ENCODE measurements at places on chromosomes 7 and 10.

DNA sequence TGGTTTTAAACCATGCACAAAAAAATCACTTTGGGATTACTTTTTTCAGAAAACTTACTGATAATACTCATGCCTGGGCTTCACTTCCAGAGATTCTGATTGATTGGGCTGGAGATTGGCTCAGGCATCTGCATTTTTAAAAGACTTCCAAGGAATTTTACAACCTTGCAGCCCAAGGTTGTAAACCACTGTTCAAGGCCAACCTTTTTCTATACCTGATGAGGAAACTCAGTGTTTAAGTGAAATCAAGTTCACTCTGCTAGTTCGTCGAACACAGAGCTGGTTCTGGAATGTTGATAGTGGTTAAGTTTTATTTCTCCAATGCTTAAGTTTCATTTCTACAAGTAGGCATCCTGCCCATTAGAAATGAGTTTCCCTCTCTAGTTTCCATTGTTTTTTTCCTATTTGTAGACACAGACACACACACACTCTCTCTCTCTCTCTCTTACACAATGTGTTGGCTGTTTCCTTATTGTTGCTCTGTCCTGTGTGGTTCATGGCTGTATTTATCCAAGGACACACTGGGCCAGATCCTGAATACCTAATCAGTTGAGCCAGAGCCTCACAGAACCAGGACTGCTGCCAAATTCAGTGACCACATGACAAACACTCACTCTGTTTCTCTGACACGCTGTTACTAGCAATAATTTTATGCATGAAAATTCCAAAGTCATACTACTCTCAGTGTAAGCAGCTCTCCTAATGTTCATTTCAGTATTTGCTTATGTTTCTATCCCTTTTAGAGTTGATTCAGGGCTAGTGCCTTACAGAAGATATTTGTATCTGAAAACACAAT is 3.7 kb upstream of the IFIT1B start:
- DNase-seq = no peak

DNA sequence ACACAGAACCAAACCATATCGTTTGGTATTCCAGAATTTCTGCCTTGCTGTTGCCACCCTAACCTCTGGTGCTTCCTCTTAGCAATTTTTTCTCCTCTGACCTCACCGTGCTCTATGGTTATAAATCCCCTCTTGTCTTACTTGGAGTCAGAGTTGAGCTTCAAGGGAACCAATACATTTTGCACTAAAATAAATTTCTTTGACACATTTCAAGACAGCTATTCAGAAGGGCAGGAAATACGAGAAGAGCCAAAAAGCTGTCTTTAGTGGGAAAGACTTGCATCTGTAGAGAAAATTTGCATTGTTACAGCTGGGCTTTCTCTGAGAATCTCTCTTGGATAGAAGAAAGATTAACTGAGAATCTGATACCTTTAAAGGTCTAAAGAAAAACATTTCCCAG is 14.5 kb upstream of the AKR1C2 start:
- no peak for DNase-seq

GRCh38 chr10:9262770-9263169 is 1208.3 kb downstream of the GATA3 start:
- no peak for DNase-seq

DNA sequence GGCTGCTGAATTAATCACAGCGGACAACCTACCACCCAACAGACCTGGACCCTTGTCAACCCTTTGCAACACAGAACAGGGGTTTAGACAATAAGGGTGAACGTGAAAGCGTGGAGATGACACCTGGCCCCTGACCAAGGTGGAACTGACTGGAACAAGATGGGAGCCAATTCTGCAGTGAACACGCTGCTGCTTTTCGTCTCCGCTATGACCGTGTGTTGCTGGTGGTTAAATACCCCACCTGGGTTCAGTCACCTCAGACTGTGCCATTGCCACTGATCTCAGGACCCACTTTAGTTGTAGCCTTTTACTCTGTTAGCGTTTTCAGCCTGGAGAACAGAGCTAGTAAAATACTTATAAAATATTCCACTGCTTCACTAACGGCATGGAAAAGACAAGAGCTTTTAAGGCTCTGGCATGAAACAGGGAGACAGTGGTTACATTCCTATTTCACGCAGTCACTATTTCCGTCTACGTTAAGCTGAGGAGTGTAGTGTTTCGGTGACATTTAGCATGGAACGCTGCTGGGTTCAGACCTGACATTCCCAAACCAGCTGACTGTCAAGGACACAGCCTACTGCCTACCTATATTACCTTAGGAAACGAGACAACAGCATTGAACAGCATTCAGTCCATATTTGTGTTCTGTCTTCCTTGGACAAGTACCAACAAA is 119.5 kb upstream of the PRSS1 start:
- no peak for DNase-seq

GRCh38 chr10:126437635-126438406 is 49.5 kb upstream of the ADAM12 start:
- no peak for DNase-seq

DNA sequence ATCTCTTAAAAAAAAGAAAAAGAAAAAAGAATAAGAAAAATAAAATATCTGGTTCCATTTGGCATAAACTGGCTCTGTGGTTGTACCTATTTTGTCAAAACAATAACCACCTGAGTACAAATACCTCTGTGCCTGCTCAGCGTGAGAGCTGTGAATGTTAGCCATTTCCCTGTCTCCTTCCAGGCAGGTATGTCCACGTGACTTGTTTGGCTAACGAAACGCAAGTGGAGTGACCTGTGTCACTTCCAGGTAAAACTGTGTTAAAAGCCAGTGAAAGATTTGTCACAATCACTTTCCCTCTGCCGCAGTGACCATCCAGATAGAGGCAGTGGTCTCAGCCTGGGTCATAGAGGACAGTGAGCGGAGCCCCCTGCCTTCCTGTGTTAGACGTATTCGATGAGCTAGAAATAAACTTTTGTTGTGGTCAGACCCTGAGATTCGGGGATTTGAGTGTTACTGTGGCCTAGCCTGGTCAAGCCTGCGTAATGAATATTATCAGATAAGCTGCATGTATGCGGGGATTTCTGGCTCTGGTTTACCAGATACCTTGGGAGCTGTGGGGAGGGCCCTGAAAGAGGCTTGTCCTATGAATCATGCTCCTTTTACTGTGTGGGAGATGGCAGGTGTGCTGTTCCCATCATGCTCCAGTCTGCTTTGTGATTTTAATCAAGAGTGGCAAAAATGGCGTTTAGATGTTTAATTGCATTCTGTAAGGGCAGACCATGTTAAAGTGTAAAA is 3.8 kb downstream of the PTER start:
- no peak for DNase-seq

- no peak for DNase-seq
Observed at GRCh38 chr10:454860-455259, 234.6 kb downstream of the DIP2C start.

- DNase-seq = no peak
Observed at GRCh38 chr10:57979956-57980355, 287.7 kb downstream of the IPMK start.

GRCh38 chr7:102890292-102890970 is 22.4 kb upstream of the LRRC17 start:
- DNase-seq = no peak

DNA sequence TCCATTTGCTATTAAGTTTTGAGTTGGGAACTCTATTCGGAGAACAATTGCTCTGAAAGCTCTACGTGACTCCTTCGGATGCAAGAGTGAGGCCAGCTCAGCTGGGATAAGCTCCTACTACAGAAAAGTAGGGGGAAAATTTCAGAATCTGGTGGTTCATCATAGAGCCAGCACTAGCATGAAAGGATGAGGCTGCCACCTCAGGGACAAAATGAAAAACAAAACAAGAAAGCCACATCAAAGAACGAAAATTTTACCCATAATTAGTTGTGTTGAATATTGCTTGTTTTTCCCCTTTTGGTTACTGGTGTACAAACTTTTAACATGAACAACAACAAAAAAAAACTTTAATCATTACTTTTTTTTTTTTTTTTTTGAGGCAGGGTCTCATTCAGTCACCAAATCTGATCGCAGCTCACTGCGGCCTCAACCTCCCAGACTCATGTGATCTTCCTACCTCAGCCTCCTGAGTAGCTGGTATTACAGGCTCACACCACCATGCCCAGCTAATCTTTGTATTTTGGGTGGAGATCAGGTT is 39.7 kb upstream of the NFE2L3 start:
- DNase-seq = no peak

DNA sequence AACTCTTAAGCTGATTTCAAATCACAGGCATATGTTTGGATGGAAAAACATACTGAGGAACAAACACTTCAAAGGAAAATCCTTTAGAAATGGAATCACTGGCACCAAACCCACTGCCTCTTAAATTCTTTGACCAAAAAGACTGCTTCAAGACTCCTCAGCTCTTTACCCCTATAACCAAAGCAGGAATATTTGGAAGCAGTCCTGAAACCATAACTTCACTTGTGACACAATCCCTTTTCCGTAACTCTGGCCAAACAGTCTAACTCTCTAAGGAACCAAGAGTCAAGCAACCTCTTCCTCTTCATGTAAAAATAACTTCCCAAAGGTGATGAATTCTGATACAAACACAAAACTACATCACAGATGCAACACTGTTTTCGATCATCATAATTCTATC is 104.3 kb downstream of the MTERF1 start:
- DNase-seq = no peak

DNA sequence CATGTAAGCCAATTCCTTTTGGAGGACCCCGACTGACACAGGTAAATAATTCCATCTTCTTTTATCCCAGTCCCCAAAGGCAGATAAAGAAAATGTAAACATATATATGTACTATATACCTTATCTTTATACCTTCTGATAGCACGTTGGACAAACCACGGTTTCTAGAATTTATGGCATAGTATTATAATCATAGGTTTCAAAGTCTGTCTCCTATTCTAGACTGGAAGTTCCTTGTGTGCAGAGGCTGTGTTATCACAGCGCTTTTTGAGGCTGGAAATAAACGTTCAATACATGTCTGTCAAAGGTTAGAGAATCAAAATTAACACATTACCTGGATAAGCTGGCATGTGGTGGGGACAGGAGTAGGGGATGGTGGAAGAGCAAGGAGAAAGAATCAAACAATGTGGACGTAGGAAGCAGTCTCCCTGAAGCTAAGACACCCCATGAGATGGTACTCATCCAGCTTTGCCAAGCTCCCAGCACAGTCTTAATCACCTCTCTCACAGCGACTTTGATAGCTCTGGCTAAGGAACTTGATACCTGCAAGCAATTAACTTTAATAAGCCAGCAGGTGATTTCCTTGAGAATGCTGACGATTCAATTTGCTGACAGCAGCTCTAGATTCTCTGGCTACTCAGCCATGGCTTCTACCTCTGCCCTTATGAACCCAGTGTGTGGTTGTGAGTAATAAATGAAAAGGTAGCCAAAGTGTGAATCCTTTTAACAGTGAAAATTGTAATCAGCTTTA is 208.4 kb upstream of the LRRTM3 start:
- no peak for DNase-seq

- DNase-seq = no peak
Observed at GRCh38 chr10:76298329-76298728, 866.9 kb downstream of the LRMDA start.

- no peak for DNase-seq
Observed at GRCh38 chr7:6558837-6559236, 7.6 kb upstream of the GRID2IP start.

DNA sequence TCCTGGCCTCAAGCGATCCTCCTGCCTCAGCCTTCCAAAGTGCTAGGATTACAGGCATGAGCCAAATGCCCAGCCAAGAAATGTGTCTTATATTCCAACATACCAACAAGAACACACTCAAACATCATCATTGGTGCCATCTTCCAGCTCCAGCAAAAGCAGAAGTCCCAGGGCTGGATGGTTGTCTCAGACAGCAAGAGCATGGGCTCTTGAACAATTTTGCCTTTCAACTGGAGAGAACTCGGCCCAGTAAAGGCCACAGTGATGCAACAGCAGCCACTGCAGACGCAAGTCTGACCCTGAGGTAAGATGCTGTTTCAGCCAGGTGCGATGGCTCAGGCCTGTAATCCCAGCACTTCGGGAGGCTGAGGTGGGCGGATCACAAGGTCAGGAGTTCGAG is 52.8 kb upstream of the NFE2L3 start:
- no peak for DNase-seq

DNA sequence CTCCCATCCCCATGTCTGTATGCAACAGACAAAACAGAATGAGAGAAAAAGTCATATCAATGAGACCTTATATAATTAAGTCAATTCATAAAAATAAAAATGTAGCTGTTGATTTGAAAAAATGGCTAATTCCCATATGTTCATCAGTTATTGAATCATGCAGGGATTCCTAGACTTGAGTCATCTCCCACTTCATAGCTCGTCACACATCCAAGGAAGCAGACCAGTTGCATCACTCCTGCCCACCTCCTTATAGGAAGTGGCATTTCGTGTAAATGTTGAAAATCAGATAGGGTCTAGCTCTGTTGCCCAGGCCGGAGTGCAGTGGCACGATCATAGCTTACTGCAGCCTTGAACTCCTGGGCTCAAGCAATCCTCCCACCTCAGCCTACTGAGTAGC is 56.1 kb upstream of the SH2B2 start:
- no peak for DNase-seq

GRCh38 chr7:152313217-152313616 is 122.6 kb downstream of the KMT2C start:
- DNase-seq = no peak

DNA sequence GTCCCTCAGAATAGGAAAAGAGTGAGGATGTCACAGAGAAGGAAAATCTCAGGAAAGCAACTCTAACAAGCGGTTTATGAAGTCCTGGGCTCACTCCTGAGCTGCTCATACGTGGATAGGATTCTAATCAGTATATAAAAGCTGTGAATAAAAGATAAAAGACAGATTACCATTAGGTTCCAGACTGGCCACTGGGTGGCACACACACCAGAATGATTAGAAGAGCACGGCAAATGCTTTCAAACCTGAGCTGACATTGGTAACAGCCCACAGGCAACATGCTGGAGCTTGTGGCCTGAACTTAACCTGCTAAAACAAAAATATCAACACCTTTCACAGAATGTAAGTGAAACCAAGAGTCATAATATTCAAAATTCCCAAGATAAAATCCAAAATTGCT is 370.8 kb downstream of the GRID1 start:
- DNase-seq = no peak

GRCh38 chr7:29080803-29081202 is 65.5 kb downstream of the CPVL start:
- no peak for DNase-seq

DNA sequence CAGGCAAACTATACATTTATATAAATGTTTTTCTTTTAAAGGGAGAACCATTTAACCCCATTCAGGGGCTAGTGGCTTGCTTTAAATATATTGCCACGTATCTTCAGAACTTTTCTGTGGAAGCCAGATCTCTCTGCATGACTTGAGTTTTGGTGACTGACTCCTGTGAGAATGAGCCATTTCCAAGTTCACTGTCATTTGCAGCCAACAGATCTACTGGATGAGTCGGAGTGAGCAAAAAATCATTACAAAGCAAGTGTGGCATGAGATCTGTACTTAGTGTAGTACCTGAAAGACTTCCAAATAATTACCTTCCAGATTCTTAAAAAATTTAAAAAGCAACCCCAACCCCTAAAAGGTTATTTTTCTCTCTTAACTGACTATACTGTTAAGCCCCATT is 45.6 kb downstream of the PDSS1 start:
- DNase-seq = no peak
